Mesendoderm (in vitro differentiated cells): ENCODE measurements at places on chromosomes 1 and 21.
A peak's percentile ranks its signal among the peaks of the same experiment; 100 is the strongest.

DNA sequence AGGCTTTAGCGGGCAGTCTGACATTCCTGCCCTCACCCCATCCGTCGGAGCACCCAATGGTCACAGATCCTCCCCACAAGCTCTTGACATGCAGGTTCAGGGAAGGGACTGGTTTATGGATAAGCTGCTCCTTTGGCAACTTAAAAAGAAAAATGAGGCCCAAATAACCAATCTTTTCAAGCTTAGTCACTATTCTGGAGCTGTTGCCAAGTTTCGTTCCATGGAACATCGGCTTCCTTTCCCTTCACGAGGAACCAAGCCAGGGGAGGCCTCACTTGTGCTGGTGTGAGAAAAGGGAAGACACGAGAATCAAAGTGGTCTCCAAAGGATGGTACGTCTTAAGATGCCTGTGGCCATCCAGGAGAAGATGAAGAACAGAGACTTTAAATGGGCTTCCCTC, 46.1 kb upstream of the LPAR3 start:
- DNase-seq, result no peak

GRCh38 chr1:21337454-21337927, 47.2 kb upstream of the ECE1 start:
- DNase-seq, result no peak

GRCh38 chr1:7752512-7753417, 18.3 kb upstream of the VAMP3 start:
- DNase-seq, result peak; percentile 81

- DNase-seq, result no peak
These were observed 146.1 kb downstream of the EDEM3 start for GRCh38 chr1:184608581-184608980.

DNA sequence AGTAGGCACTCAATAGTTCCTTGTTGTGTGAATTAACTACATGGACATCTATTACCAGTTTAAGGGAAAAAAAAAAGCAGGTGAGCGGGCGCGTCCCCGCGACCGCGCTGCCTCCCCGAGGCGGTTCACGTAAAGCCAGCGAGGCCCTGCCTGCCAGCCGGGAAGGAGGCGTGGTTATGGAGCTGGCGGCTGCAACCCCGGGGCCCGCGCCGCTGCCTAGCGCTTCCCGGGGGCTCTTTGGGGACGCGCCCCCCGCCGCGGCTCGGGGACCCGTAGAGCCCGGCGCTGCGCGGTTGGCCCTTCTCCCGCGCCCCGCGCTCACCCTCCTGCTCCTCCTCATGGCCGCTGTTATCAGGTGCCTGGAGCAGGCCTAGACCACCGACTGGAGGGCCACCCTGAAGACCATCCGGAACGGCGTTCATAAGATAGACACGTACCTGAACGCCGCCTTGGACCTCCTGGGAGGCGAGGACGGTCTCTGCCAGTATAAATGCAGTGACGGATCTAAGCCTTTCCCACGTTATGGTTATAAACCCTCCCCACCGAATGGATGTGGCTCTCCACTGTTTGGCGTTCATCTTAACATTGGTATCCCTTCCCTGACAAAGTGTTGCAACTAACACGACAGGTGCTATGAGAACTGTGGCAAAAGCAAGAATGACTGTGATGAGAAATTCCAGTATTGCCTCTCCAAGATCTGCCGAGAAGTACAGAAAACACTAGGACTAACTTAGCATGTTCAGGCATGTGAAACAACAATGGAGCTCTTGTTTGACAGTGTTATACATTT, 2.6 kb upstream of the CC2D1B start:
- DNase-seq, result peak; percentile 69
